ENCODE measurements at places on chromosomes 12 and 14.

GRCh38 chr12:127025545-127025944 is 1241.4 kb upstream of the TMEM132C start:
- DNase-seq: no peak

DNA sequence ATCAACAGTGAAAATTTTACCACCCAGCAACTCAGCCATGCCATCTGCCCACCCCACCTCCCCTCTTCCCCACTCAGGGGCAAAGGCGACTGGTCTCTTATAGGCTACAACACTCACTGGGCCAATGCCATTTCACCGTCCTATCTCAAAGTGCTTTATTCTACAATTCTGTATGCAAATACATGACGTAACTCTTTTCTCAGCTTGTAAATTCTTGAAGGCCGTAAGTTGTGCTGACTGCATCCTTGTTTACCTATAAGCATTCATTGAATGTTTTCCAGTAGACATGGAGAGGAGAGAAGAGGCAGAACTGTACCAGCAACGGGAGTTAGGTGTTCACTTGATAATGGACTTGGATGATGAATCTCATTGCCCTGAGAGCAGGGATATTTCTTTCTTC is 15.6 kb downstream of the BCL2L14 start:
- DNase-seq: no peak

DNA sequence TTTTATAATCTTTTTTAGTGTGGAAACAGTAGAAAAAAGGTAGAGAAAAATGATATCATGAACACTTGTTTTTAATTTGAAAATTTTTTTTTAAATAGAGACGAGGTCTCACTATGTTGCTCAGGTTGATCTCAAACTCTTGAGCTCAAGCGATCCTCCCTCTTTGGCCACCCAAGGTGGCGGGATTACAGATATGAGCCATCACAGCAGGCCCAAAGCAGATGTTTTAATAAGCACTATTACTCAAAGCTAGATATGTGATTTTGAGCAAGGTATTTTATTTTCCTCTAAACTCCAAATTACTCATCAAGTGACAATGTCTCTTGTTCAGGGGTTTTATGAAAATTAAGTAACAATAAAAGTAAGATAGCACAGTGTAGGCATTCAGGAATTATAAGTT is 10.7 kb upstream of the WDR89 start:
- DNase-seq: no peak

DNA sequence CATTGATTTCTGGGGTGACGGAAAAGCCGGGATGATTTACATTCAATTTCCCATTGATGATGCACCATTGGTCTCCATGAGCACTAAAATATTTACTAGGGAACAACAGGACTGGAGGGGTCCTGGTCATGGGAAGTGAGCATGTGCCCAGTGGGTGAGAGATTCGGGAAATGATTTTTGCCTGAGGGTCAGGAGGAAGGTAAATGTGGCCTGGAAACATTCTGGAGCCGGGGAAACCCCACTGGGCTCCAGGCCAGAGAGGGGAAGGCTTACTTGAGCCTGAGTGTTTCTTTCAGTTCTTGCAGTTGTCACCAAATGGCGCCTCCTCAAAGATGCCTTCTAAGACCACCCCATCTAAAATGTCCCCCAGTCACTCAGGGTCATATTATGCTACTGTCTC is 532.3 kb upstream of the TBX3 start:
- DNase-seq: no peak

DNA sequence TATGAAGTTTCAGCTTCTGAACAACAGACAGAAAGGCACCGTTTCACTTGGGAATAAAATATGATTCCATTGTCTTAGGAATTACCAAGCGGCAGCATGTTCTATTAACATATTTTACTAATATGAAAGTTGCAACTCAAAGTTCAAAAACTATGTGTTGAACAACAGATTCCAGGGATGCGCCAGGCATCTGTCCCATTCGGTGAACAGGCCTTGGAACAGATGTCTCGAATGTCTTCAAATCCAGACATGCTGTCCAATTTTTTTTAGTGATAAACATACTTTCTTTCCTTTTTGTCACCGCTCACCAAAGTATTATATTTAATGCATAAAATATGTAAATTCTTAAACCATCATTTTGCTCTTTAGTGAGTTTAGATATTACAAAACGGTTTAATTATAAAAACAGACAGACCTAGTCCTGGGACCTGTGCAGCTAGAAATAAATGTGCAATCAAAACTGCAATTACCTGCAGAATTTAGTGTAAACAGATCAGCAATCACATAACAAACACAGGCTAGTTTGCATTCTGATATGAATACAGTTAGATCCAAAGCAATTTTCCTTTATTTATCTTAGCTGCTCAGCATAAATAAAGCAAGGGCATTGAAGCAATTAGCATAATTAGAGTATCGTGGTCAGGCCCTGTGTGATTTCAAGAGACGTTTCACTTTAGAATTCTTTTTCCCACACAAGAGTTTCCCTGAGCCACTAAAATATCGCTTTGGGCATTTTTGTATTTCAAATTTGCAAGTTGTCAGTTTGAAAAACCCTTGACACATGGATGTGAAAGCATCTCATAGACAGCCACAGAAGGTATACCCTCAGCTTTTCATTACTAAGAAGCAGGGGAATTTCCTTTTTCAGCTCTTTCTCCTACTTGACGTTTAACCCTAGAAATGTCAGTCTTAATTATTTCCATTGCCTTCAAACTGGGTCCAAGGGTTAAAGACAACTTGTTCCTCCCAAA is 420.8 kb downstream of the EGLN3 start:
- no peak for DNase-seq

- no peak for DNase-seq
Measured at GRCh38 chr14:100846309-100846859, 20.5 kb downstream of the MEG3 start.

DNA sequence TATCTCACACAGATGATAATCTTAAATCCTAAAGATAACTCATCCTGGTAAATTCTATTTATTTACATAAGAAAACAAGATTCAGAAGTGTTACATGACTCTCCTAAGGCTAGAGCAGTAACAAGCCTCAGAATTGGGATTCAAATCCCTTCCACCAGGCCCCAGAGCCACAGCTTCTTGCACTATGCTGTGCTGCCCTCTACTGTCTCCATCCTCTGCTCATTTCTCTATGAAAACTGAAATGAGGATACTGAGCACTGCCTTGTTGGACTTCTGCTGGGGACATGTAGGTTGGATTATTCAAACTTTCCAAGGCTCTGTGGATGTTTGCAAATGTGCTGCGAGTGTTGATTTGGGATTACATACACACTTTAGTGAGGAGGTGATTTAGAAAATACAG is 23.5 kb upstream of the C12orf50 start:
- DNase-seq: peak; percentile 12

DNA sequence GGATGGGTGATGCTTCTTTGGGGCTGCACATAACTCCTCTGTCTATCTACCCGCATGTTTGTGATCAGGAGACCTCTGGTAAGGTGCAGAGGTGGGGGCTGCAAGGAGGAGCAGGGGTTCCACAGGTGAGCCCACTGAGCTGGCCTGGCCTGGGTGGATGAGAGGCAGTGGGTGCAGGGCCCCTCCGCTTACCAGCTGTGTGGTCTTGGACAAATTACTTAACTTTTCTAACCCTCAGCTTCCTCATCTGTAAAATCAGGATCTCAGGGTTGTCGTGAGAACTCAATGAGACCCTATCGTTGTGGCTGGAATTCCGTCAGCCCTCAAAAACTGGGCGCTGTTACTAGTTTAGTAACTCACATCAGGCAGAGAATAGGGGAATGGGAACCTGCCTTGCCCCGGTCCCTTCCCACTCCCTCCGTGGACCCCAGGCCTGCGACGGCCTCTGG is 7.5 kb downstream of the PTPN6 start:
- peak; percentile 24 for DNase-seq

DNA sequence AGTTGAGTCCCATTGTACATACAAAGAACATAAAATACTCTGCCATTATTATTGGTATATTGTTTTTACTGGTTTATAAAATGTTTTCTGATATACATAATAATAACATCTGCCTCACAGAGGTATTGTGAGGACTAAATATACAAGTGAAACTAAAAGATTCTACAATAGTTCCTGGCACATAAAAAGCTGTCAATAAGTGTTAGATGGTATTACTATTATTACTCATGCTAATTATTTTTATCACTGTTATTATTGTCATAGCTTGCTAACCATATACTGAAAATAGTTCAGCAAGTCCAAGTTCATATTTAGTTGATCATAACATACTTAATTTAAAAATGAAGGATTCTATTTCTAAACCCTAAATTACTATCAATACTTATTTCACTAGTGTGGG is 34.4 kb downstream of the BTG1 start:
- DNase-seq: no peak

- DNase-seq: no peak
Measured at GRCh38 chr12:130199581-130200390, 37.5 kb downstream of the FZD10 start.

GRCh38 chr12:109386059-109386433 is 38.3 kb downstream of the MYO1H start:
- DNase-seq: no peak

- DNase-seq: no peak
Measured at GRCh38 chr14:97572583-97573458, 775.6 kb downstream of the VRK1 start.

GRCh38 chr12:65634061-65634460 is 190.2 kb upstream of the HMGA2 start:
- DNase-seq: no peak

GRCh38 chr12:124753228-124753591 is 110.5 kb downstream of the SCARB1 start:
- no peak for DNase-seq

- DNase-seq: no peak
Measured at GRCh38 chr14:104972301-104973134, 5.7 kb downstream of the AHNAK2 start.
